H54 (cell line): ENCODE measurements at places on chromosomes 13 and 19.
A peak's percentile ranks its signal among the peaks of the same experiment; 100 is the strongest.

DNA sequence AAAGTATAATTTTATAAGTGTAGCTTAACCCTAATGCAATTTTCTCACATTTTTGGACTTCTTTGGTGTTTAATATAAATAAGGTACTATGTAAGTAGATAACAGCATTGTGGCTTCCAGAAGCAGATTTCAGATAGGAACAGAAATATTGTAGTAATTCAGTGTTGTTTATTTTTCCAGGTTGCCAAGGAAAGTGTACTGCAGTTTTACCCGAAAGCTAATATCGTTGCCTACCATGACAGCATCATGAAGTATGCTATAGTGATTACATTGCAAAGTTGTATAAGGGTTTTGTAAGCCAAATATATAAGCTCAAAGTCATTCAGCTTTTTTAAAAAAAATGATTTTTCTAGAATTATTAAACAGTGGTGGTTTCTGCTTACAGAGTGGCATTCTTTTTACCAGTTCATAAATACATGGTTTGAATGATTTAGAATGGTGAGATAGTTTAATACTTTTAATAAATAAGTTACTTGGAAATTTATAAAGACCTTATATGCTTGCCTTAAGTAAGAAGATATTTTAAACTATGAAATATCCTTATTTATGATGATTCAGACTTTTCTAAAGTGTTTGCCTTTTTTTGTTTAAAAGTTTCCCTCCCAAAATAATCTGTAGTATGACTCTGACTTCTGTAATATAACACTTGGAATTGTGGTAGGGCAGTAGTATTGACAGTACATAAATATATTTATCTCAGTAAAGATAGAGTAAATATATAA lies 3.7 kb downstream of the UBA2 start:
- DNase-seq = no peak

- no peak for DNase-seq
Observed at GRCh38 chr13:33446821-33447725, 161.5 kb upstream of the STARD13 start.

DNA sequence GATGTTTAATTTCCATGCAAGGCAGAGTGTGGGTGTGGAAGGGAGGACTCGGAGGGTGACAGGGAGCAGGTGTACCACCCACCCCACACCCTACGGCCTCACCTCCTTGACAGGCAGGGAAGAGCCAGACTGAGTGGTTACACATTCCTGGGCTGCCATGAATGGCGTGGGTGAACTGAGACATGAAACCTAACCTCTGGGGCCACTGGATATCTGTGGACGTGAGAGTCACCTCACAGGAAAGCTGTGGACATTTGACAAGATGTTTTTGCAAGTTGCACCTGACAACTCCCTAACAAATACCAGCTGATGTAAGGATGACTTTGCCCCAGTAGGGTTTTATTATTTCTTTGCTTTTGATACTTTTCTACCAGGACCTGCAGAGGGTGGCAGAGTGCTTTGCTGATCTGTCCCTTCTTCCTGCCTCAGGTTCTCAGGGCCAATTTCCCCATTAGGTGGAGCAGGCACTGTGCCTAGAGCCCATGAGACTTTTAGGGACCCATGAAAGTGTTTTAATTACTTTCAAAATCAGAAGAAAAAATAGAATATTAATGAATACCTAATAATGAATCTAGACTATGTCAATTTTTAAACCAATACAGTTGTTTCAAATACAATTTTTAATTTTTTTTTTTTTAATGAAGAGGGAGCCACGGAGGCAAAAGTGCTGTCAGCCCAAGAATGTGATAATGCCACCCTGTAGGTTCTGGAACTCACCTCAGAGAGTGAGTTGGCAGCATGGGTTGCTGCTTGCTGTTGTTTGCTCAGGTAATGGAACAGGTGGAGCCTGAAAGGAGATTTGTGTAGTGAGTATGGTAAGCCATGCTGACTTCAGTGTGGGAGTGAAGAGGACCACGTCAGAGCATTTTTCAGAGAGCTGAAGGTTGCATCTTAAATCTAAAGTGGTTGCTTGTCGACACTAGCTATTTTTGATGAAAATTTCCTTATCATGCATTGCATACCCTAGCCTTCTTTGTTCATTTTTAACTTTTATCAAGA lies 58.0 kb upstream of the CYSLTR2 start:
- no peak for DNase-seq

DNA sequence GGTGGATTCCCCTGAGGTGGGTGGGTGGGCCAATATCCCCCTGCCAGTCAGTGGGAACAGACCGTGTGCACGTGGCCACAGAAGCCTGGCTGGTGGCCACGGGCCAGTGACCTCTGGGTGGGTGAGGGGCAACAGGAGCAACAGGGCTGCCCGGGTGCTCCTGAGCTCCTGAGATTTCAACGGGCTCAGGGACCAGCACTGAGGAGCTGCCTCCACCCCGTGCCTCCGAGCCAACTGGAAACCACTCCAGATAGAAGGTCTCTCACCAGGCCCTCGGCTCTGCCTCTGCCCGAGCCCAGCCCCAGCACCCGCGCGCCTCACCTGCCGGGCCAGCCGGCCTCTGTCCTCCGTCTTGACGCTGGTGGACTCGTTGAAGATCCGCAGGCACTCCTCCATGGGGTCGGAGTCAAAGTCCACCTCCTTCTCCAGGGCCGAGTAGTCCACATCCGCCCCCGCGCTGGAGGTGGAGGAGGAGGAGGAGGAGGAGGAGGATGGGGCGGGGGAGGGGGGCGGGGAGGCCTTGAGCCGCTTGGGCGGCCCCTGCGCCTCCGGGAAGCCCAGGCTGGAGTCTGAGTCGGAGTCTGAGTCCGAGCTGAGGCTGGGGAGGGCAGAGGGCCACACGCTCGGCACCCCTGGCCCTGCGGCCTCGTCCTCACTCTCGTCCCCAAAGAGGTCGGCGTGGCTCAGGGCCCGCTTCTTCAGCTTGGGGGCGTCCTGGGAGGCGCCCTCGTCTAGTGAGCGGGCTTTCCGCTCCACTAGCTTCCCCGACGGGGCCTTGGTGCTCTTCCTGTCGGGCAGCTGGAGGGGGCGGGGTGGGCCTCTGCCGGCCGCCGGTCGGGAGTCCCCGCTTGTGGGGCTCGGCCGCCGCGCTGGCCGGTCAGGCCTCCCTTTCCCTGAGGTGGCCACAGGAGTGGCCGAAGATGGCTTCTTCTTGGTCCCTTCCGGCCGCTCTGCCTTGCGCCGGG lies 14.8 kb upstream of the ATP8B3 start:
- DNase-seq = no peak

GRCh38 chr19:13996928-13997630 lies 9.0 kb downstream of the RFX1 start:
- DNase-seq = no peak

DNA sequence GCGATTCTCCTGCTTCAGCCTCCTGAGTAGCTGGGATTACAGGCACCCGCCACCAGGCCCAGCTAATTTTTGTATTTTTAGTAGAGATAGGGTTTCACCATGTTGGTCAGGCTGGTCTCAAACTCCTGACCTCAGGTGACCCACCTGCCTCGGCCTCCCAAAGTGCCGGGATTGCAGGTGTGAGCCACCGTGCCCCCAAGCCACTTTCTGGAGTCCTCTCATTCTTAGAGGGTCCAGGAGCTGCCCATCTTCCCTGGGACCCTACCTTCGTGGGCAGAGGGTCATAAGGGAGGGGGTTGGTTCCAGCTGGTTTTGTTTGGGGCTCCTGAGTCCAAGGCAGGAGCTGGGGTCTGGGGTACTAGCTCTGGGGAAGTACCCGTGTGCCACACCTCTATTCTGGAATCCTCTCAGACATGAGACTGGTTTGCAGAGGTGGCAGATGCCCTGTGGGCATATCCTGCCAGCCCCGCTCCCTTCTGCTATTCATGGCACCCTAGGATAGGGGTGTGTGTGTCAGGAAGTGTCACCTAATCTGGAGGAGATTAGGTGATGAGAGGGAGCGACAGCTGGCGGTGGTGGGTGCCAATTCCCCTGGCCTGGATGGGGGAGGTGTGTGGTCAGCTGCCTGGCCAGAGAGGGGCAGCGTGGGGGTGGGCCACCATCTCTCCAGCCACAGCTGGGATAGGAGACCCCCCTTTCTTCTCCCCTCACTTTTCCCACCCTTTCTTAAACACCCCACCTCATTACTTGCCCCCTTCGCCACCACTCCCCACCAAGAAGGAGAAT lies 2.1 kb downstream of the PRMT1 start:
- no peak for DNase-seq

DNA sequence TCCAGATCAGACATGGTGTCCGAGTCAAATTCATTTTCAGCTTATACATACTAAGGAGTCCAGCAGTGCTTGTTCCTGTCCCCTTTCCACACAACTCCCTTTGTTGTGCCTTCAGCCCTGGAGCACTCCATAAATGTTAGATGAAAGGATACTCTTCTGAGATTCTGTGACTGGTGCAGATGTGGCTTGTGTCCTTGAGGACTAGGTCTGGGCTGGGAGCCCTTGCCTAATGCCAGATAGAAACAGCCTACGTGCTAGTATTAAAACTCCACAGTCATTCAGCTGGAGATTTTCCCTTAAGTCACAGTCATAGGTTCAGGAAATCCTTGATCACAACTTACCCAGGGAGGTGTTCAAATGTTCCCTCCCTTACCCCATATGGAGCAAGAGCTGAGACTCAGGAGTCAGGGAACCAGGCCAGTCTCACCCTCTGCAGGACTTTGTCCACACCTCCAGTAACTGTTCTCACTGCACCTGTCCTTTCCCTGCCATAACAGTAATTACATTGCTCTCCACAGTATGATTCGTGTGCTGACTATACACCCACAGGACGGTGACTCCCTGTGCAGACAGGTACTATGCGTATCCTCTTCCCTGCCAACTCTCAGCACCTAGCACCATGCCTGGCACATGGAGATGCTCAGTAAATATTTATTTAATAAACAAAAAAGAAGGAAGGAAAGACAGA lies 15.5 kb upstream of the SERPINE3 start:
- DNase-seq = no peak

GRCh38 chr19:53844849-53845246 lies 20.7 kb upstream of the NLRP12 start:
- DNase-seq = no peak

DNA sequence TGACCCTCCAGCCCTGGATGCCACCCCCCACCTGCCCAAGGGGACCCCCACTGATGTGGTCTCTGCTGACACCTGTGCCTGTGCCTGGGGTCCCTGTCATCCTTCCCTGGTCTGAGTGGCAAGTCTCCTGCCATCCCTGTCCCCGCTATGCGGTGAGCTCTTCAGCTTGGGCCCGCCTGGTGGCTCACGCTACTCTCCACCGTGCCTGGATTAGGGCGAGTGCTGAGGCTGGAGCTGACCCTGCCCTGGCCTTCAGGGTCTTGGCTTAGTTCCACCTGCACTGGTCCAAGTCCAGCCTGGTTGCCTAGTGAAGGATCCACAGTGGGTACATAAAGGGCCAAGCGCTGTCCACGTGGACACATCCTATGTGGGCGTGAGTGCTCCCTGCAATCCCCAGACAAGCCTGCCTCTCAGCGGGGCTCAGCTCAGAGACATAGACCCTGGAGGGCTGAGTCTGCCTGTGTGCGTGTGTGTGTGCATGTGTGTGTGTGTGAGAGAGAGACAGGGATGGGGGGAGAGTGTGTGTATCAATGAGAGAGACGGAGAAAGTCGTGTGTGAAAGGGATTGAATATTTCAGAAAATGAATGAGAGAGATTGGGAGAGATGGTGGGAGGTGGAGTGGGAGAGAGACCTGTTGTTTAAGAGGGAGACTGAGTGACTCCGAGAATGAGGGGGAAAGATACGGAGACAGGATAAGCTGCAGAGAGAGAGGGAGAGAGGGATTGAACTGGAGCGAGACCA lies 22.1 kb downstream of the WTIP start:
- no peak for DNase-seq

- DNase-seq = no peak
Observed at GRCh38 chr19:46492841-46493235, 2.8 kb downstream of the PNMA8B start.

DNA sequence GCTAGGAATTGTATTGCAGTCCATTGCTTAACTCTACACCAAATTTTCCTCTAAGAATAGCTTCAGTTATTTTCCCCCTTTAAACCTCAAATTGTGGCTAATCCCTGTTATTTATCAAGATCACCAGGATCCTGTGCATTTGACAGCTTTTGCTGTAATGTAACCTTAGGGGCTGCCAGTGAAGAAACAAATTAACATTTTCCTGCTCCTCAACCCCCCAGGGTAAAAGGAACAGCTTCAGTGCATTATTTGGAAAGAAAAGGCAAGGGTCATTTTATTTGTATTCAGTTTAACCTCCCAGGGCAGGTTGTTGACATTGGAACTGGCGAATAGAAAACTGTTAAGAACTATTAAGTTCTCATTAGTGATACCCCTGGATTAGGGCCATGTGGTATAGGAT lies 57.0 kb downstream of the PCDH20 start:
- DNase-seq = no peak

DNA sequence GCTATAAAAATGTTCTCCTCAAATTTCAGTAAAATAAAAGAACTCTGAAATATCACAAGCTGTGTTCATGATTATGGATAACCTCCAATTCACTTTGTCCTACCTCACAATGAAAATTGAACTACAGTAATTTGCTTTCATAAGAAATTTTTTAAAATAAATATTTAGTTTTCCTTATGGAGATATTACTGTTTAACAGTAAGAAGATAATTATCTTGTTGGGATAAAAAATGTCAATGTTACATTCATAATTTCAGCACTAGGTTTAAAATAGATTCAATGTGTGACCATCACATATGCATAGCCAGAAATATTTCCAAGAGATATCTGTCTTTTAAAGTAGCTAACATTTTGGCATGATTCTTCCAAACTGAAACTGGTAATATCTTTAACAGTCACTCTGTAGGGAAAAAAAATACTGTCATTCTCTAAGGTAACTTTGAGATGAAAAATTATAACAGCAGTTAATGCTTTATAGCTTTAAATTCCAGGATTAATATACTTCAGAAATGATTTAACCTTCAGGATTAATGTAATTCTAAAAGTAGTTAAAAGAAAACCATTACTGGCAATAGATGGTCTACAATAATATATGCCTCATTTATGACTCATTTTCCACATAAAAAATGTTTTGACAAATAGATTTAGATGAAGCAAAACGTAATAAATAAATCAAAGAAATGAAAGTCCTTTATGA lies 91.3 kb downstream of the SPRY2 start:
- DNase-seq = no peak

DNA sequence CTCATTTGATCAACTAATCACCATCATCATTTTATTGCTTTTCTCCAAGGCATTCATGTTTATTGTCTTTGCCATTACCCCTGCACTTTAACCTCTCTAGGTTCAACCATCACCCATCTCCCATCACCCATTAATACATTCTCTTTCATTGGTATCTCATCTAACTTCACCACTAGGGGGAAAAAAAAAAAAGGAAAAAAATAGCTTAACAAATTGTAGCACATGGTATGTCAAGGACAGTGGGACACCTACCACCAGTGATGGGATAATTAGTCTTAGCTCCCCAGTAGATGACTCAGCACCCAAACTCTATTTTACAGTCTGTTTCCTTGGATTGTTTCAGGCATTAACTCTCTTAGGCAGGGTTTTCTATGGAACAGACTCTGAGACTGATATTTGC lies 1770.2 kb upstream of the MIR17HG start:
- no peak for DNase-seq

- peak; percentile 38 for DNase-seq
Observed at GRCh38 chr13:46354156-46355087, 32.6 kb downstream of the RUBCNL start.

DNA sequence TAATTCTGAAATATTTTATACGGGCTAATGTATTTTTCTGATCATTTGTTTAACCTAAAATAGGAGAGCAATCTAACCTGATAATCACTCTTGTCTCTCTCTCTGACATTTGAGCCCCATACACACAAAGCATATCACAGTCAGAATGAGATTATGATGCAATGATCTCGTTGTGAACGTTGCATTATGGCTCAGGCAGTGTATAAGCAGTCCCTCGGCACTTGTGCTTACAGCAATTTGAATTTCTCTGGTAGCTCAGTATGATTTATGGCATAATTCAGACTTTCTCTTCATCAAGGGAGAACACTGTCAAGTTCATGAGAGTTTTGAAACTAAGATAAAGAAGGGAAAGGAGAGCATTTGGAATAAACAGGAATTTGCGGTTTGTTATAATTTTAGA lies 256.1 kb downstream of the DACH1 start:
- no peak for DNase-seq
